Left ventricle myocardium superior (tissue), 1 donor: ENCODE measurements at places on chromosomes 2 and 18.

GRCh38 chr2:76599732-76600368 is 889.1 kb upstream of the GCFC2 start:
- peak; percentile 36 for DNase-seq

- DNase-seq = no peak
These were observed 493.4 kb upstream of the FSIP2 start for GRCh38 chr2:185245216-185245615.

DNA sequence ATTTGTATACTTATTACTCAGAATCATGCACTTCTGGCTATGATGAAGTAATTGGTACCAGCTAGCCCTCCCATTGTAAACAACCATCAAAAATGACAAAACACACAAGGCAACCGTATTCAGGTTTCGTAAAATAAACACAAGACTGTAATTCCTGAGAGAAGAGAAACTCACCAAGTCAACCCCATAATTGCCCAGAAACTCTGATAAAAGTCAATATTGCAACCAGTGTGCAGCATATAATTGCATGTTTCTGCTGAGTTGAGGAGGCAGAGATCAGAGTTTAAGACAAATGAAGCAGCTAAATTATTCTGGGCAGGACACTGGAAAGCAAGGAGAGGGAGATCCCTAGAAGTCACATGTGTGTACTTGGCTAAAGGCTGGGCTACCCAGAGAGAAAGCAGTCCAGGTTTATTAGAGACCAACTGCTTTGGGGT is 90.3 kb downstream of the ROCK2 start:
- DNase-seq = no peak

GRCh38 chr2:122210065-122210464 is 454.6 kb downstream of the TSN start:
- DNase-seq = no peak

DNA sequence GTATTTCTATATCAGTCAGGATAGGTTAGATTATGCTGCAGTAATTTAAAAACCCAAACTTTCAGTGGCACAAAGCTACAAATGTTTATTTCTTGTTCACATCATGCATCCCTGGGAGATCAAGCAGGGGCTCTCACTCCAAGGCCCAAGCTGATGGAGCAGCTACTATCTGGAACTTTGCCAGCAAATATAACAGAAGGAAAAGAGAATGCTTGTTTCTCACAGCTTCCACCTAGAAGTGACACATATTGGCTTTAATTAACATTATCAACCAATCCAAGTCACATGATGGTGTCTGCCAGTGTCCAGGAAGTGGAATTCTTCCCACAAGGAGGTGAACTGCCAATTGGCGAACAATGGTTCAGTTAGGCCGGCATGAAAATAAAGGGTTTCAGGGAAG is 306.9 kb downstream of the BCL11A start:
- no peak for DNase-seq

DNA sequence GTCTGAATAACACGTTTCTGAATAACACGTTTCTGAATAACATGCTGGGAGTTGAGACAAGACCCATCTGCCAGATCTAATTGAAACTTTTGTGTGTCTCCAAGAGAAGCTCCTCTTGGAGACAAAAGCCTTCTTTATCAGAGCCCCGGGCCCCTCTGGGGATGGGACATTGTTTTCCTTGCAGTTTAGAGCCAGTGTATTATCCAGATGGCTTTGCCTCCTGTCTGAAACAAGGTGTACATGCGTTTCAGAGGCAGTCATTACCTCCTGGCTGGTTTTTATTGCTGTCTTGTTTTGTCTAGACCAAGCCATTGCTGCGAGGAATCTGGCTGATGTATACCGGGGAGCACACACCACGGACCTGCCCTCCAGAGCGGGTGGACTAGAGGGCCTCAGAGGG is 7.8 kb downstream of the FOSL2 start:
- no peak for DNase-seq

GRCh38 chr2:35080231-35080910 is 1275.2 kb upstream of the CRIM1 start:
- DNase-seq = no peak
